Transverse colon (tissue), 4 donors: ENCODE measurements at places on chromosomes 12 and 14. TPM values are rescaled to one million over a fixed set of nuclear protein-coding genes. Genes with fewer than 3 reads are reported as not detected.

Gene TMX1
- total RNA-seq = 29.2 TPM

Gene ACRBP
- total RNA-seq = 2.7 TPM

DNA sequence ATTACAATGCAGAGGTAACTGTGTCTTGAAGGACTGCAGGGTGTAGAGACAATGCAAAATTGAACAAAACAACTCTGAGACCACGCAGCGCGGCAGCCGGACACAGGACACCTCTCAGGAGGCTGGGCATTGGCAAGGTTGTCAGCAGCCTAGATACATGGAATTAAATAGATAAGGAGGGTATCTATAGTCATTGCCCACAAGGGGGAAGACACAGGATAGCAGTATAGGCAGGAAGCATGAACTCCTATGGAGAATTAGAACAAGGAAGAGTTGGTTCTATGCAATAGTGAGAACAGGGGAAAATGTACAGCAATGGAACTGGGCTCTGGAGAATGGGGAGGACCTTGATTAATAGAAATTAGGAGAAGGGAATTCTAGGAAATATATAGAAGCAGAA is 164.1 kb downstream of the C12orf42 start:
- no peaks in the 10 kb centered on the region for H3K4me1 ChIP-seq
- no peak overlapping the region for H3K4me3 ChIP-seq
- no peak overlapping the region for H3K27ac ChIP-seq
- DNase-seq = no peak
- H3K36me3 ChIP-seq = no peaks in the 10 kb centered on the region
- no peaks in the 10 kb centered on the region for H3K27me3 ChIP-seq

DNA sequence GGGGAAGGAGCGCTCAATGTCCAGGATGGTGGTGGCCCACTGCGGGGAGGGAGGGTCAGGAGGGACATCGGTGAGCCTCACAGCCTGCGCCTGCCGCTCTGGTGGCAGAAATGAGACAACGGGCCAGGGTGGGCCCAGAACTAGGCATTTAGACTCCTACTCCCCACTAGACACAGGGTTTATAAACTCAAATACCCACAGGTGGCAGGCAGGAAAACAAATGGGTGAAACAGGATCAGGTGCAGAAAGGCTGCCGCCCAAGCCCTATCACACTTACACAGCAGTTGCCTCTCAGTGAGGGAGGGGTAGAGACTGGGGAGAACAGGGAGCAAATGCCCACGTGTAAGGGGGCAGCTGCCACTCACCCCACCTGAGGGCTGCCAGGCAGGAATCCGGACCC is 46.4 kb downstream of the TRPV4 start:
- no peak overlapping the region for H3K4me3 ChIP-seq
- no peaks in the 10 kb centered on the region for H3K36me3 ChIP-seq
- no peaks in the 10 kb centered on the region for H3K27me3 ChIP-seq
- H3K27ac ChIP-seq = no peak overlapping the region
- no peaks in the 10 kb centered on the region for H3K4me1 ChIP-seq

GRCh38 chr12:54199917-54200316 is 11.1 kb upstream of the SMUG1 start:
- H3K36me3 ChIP-seq = no peaks in the 10 kb centered on the region
- H3K4me1 ChIP-seq = no peaks in the 10 kb centered on the region
- no peak overlapping the region for H3K27ac ChIP-seq
- H3K27me3 ChIP-seq = peaks cover 100% of the 10 kb centered on the region

DNA sequence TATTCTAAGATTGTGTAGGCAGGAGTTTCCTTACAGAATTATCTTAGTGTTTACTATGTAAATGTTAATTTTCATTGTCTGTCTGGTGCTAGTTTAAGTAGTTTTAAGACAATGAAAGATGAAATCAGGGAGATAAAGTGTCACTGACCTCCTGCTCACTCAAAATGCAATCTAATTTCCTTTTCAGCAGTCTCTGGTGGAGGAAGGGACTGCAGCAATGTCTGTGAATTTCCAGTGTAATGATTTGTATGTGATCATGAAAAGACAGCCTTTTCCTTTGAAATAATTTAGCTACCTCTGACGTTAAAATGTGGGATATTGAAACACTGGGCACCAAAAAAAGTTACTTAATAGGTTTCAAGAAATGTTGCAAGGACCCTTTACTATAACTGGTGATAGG is 779.7 kb upstream of the FLRT2 start:
- no peak overlapping the region for H3K4me3 ChIP-seq
- no peaks in the 10 kb centered on the region for H3K27me3 ChIP-seq
- DNase-seq = no peak
- no peak overlapping the region for H3K27ac ChIP-seq
- no peaks in the 10 kb centered on the region for H3K36me3 ChIP-seq

GRCh38 chr14:74669256-74669655 is 43.6 kb downstream of the AREL1 start:
- no peaks in the 10 kb centered on the region for H3K27me3 ChIP-seq
- H3K4me3 ChIP-seq = no peak overlapping the region
- no peak for DNase-seq
- H3K27ac ChIP-seq = no peak overlapping the region
- no peaks in the 10 kb centered on the region for H3K36me3 ChIP-seq
- no peaks in the 10 kb centered on the region for H3K4me1 ChIP-seq

DNA sequence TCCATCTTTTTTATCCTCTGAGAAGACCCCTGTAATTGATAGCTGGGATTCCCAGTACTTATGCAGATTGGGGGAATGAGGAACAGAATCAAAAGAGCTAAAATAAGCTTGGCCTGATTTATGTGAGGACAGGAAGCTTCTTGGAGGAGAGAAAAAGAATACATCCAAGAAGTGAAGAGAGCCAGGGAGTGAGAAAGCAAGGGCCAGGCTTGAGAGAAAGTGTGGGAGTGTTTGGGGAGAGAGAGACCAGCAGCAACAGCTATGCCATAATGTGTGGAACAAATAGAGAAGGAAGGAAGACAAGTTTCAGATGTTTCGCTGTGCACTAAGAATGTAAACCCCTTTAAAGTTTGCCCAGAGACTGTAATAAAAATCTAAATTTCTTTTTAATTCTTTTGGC is 4.0 kb upstream of the CCDC184 start:
- H3K27ac ChIP-seq = no peak overlapping the region
- H3K4me3 ChIP-seq = no peak overlapping the region
- no peaks in the 10 kb centered on the region for H3K36me3 ChIP-seq
- DNase-seq = no peak
- peaks cover 15% of the 10 kb centered on the region for H3K4me1 ChIP-seq
- peaks cover 68% of the 10 kb centered on the region for H3K27me3 ChIP-seq

DNA sequence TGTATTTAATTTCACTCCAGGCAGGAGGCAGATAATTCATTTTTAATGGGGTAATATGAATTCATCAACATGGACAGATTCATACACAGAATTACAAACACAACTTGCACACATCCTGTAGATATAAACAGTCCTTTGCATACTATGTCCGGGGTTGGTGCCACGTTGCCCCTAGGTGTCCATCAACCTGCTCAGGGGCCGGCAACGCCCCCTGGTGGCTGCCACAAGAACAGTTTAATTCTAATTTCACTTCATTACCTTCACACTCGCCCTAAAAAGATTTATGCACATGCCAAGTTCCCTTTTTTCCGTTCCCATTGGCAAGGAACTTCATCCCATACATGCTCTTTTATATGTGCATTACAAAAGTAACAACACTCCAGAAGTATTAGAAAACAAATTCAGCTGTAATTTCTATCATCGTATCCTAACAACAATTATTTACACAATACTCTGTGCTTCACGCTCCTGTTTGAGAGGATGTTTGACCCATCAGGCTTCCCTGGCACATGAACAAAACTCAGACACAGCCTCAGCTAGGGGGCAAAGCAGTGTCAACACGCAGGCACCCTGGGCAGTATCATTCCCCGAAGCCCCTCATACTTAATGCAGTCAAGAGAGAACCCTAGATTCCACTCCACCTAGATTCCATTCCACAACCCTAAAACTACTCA is 15.5 kb downstream of the MANSC1 start:
- H3K36me3 ChIP-seq = no peaks in the 10 kb centered on the region
- H3K27me3 ChIP-seq = no peaks in the 10 kb centered on the region
- H3K4me3 ChIP-seq = no peak overlapping the region
- peak overlapping the region; percentile 63 for H3K27ac ChIP-seq
- DNase-seq = peak; percentile 64

DNA sequence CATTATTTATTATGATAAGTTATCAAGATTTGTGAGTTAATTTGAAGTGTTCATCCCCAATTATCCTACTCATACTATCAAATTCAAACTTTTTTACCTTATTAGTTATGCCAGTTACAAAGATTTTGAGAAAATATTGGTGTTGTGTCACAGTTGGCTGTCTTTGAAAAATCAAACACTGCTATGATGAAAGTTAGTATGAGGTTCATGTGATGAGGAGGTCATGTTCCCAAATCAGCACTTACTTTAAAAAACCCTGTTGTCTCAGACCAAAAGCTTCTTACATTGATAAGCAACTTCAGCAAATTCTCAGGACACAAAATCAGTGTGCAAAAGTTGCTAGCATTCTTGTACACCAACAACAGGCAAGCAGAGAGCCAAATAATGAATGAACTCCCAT is 68.1 kb downstream of the TTC6 start:
- H3K27ac ChIP-seq = no peak overlapping the region
- no peaks in the 10 kb centered on the region for H3K27me3 ChIP-seq

DNA sequence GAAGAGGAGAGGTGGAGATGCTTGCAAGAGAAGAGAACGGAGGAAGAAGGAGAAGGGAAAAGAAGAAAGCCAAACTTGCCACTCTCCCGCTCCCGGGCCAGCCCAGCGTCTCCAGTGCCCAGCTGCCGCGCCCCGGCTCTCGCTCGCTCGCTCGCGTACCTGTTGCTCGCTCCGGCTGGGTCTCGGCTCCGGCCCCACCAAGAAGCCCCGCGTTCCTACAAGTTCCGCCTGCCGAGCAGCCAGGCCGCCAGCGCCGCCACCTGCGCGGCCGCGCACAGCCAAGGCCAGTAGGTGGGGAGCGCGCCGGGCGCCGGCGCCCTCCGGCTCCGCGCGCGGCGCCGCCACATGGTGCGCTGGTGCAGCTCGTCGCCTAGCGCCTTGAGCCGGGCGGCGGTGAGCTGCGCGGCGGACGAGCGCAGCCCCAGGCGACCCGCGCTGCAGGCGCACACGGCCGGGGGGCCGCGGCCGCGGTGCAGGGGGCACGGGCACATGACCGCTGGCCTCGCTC is 370 bp downstream of the HRK start:
- H3K27me3 ChIP-seq = peaks cover 91% of the 10 kb centered on the region
- H3K4me1 ChIP-seq = peaks cover 41% of the 10 kb centered on the region
- H3K36me3 ChIP-seq = no peaks in the 10 kb centered on the region
- H3K4me3 ChIP-seq = peak overlapping the region; percentile 23

GRCh38 chr12:116152268-116152667 is 125.2 kb downstream of the MED13L start:
- H3K36me3 ChIP-seq = no peaks in the 10 kb centered on the region
- no peak overlapping the region for H3K4me3 ChIP-seq
- no peaks in the 10 kb centered on the region for H3K27me3 ChIP-seq
- H3K27ac ChIP-seq = no peak overlapping the region

- H3K27me3 ChIP-seq = no peaks in the 10 kb centered on the region
- no peaks in the 10 kb centered on the region for H3K4me1 ChIP-seq
- no peak for DNase-seq
- H3K36me3 ChIP-seq = no peaks in the 10 kb centered on the region
- H3K27ac ChIP-seq = no peak overlapping the region
Measured at GRCh38 chr14:74579447-74580274, 32.4 kb downstream of the LTBP2 start.

DNA sequence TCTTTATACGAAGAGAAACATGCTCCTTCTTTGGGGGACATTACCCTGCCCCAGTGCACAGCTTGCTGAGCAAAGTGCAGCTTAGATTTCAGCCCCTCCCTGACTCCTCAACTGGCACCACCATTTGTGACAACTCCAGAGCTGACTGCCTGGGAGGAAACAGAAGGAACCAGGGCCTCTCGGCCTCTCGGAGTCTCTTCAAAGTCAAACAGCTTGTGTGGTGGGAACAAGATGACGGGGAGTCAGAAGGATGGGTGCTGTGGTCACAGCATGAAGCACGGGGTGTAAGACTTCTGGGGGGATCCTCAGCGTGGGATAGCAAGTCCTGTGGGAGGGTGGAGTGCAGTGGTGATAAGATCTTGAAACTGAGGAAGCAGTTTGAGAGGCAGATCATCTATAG is 123.5 kb upstream of the BCL2L14 start:
- no peak for DNase-seq
- no peaks in the 10 kb centered on the region for H3K27me3 ChIP-seq
- H3K27ac ChIP-seq = no peak overlapping the region
- no peaks in the 10 kb centered on the region for H3K36me3 ChIP-seq
- no peak overlapping the region for H3K4me3 ChIP-seq
- H3K4me1 ChIP-seq = peaks cover 8% of the 10 kb centered on the region

GRCh38 chr14:36105401-36105800 is 71.1 kb downstream of the PTCSC3 start:
- H3K4me1 ChIP-seq = no peaks in the 10 kb centered on the region
- H3K36me3 ChIP-seq = no peaks in the 10 kb centered on the region
- no peak for DNase-seq

DNA sequence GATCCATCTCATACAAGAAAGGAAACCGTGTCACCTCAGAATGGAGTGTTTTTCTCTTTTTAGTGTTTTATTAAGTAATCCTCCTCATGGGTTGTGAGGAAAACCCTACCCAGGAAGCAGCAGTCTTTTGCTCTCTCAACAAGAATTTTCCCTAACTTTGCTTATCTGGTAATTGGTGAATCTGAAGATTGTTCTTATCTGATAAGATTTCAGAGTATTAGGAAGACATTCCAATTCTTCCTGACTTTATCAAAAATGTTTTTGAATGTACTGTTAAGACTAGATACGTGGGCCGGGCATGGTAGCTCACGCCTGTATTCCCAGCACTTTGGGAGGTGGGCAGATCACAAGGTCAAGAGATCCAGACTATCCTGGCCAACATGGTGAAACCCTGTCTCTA is 86.0 kb downstream of the PHLDA1 start:
- H3K4me1 ChIP-seq = peaks cover 4% of the 10 kb centered on the region
- no peaks in the 10 kb centered on the region for H3K36me3 ChIP-seq
- no peak overlapping the region for H3K4me3 ChIP-seq

- no peaks in the 10 kb centered on the region for H3K36me3 ChIP-seq
- no peak for DNase-seq
- H3K27me3 ChIP-seq = peaks cover 28% of the 10 kb centered on the region
- no peak overlapping the region for H3K27ac ChIP-seq
- no peak overlapping the region for H3K4me3 ChIP-seq
Measured at GRCh38 chr12:124279315-124279714, 15.6 kb upstream of the RFLNA start.
